ENCODE measurements at places on chromosomes 5 and 9. TPM values are rescaled to one million over a fixed set of nuclear protein-coding genes. Genes with fewer than 3 reads are reported as not detected.

- no peaks in the 10 kb centered on the region for H3K27me3 ChIP-seq
- no peaks in the 10 kb centered on the region for H3K4me1 ChIP-seq
- DNase-seq: no peak
Observed at GRCh38 chr5:15124871-15125568, 253.4 kb upstream of the ANKH start.

DNA sequence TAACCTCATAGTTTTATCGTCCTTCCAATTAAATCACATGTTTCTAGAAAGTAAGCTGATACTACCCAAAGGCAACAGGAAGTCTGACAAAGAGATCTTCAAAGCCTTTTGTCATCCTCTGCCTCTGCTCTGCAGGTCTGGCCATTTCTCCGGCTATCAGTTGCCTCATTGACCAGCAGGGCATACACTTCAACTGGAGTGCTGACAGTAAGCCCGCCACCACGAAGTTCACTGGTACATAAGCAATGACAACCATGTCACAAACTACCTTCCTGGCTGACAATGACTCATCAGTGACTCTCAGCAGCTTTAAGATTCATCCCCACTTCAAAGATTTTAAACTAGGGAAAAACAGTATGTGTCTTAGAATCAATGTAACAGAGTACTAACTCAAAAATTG is 20.6 kb downstream of the SPTLC1 start:
- no peaks in the 10 kb centered on the region for H3K27me3 ChIP-seq
- H3K36me3 ChIP-seq: no peaks in the 10 kb centered on the region

DNA sequence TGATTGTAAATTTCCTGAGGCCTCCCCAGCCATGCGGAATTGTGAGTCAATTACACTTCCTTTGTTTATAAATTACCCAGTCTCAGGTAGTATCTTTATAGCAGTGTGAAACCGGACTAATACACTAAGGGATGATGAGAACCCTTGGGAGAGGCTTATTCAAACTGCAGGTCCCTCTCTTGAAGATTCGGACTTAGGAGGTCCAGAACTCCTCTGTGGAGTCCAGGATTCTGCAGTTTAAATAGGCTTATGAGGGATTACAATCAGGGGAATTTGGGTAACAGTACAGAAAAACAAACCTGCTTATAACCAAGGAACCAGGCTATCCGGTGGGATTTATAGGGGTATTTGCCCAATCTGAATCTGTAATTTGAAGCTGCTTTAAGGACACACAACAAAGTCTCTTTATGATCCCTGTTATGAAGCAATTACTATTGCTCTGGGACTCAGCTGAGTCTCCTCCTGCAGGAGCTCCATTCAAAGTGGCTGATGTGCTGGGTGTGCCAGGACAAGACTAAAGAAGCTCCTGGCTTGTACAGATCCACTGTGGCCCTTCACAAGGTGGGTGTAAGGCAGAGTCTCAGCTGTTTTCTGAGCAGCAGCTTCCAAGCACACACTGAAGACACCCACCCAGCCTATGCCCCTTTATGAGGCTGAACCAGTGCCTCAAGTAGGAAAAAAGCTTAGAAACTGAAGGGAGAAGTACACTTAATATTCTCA is 41.8 kb upstream of the LHFPL2 start:
- no peak overlapping the region for H3K27ac ChIP-seq
- H3K4me1 ChIP-seq: no peaks in the 10 kb centered on the region
- DNase-seq: no peak

DNA sequence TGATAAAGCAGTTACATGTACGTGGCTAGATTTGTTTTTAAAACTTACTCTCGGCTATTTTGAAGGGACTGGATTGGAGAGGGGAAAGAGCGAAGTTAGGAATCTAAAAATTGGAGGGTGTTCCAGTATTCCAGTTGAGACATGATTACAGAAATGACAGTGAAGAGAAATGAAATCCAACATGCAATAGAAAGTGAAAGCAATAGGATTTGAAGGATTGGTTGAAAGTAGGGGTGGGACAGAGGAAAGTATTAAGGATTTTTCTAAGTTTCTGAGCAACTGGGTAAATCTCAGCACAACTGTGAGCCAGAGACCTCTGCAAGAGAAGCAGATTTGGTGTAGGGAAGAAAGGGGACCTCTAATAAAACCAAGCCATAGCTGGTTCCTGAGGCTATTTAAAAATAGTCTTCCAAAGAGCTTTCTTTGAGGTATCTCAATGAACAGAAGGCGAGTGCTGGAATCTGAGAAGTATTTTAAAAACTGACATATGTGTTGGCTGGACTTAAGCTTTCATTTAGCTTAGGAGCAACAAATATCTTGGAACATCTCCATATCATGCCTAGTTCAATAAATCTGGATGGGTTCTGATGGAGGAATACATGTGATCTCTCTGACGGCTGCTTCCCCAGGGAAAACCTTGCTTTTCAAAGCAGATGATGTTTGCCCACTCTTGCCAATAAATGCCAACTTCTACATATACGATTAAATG is 110.4 kb upstream of the IFNK start:
- H3K4me3 ChIP-seq: peak overlapping the region; percentile 38

GRCh38 chr5:137935190-137935589 is 45.9 kb downstream of the PKD2L2 start:
- no peaks in the 10 kb centered on the region for H3K27me3 ChIP-seq
- no peaks in the 10 kb centered on the region for H3K4me1 ChIP-seq
- no peak overlapping the region for H3K27ac ChIP-seq
- H3K4me3 ChIP-seq: no peak overlapping the region

DNA sequence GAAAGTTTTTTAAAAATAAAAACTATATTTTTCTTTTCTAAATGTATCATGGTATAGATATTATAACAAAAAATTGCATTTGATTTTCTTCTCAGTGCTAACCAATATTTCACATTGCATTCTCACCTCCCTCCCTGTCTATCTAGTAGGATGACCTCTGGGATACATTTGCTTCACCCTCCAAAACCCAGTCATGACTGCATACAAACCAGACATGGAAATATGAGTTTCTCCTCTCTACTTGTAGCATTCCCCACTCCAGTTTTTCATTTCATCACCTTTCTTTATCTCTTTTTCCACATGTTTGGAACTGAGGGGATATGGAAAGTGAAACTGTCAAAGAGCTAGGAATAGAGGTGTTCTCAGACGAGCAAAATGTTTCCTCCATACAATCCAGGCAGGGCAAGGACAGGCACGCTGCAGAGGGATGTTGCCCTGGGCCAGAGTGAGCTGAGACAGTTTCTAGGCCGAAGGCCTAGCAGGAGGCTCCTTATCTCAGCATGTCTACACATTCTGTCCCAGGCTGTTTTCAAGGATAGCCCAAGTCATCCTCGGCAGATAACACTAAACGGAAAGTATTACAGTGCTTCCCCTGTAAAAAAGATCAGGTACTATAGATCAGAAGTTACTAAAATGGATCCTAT is 46.7 kb downstream of the MEF2C start:
- H3K4me3 ChIP-seq: peak overlapping the region; percentile 39
- H3K36me3 ChIP-seq: no peaks in the 10 kb centered on the region

DNA sequence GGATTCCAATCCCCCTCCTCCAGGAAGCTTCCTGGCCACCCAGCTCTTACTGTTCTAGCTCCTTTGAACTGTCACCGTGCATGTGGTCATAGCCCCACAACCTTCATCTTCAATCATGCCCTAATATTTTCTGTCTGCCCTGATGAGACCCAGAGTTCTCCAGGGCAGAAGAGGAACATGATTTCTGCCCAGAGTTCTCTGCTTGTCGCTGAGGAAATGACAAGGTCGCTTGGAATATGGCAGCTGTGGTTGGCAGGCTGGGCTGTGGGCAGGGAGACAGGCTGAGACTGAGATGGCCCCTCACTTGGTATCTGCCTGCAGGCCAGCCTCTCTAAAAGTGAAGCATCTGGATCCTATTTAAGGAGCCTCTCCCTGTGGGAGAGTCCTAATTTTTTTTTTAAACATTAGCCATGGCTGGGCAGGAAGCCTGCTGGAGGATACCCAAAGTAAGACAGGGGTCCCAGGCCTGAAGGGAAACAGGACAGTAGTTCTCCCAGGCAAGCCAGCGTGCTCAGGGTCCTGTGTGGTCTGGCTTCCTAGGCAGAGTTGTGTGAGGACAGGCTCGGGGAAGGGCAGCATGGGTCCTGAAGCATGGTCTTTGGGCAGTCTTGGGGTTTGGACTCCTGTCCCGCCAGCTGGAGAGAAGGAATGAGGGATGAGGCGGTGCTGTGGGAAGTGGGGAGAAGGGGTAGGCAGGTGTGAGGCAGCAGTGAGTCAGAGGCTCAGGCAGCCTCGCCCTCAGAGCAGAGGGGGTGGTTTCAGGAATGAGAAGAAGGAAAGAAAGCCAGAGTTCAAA is 242.1 kb downstream of the FSTL4 start:
- H3K4me3 ChIP-seq: no peak overlapping the region
- no peak overlapping the region for H3K27ac ChIP-seq
- H3K36me3 ChIP-seq: no peaks in the 10 kb centered on the region
- no peak for DNase-seq
- H3K27me3 ChIP-seq: no peaks in the 10 kb centered on the region

DNA sequence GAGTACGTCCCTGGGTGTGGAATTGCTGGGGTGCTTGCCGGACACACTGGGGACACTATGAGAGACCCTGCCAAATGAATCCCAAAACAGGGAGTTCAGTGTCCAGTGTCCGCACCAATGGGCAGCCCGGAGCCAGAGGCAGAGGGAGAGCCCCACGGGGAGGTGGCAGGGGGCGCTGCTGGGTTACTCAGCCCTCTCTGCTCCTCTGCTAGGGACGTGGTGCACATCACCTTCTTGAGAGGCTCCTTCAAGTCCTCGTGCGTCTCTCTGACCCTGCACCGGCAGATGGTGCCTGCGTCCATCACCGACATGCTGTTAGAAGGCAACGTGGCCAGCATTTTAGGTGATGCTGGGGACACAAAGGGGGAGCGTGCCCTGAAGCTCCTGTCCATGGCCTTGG is 20.8 kb downstream of the STKLD1 start:
- H3K4me1 ChIP-seq: no peaks in the 10 kb centered on the region
- no peak for DNase-seq
- H3K27me3 ChIP-seq: peaks cover 7% of the 10 kb centered on the region
- no peaks in the 10 kb centered on the region for H3K36me3 ChIP-seq
- no peak overlapping the region for H3K27ac ChIP-seq
- H3K4me3 ChIP-seq: no peak overlapping the region

DNA sequence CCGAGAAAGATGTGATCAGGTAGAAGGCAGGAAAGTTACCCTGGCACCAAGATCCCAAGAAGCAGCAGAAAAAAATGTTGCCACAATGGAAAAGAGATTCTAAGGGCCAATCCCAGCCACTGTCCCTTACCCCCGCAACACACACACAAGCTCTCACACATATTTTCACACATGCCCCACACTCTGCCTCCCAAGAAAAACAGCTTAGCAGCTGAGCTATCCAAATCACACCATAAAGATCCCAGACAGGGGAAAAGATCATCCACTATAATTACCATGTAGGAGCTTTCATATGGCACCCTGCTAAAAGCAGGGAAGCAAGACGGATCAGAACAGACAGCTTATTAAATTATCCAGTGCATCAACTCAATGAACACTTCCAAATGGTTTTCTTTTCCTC is 143.4 kb downstream of the FAM114A2 start:
- no peak for DNase-seq
- H3K27me3 ChIP-seq: no peaks in the 10 kb centered on the region
- H3K4me3 ChIP-seq: no peak overlapping the region
- H3K4me1 ChIP-seq: no peaks in the 10 kb centered on the region

DNA sequence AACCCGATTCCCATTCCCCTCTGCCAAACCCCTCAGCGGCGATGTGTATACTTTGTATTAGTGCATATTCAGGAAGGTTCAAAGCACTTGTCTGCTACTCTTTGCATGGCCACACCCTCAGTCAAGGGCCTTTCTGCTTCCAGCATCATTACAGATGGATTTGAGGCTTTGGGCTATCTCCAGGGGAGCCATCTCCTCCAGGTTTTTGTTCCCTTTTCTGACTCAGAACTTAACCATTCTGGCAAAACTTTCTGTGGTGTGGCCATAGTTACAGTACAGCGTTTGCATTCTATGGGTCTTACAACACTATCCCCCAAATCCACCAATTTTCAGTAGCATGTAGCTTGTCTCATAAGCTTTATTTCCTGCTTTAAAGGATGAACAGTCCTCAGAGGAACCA is 36.0 kb upstream of the SVEP1 start:
- H3K36me3 ChIP-seq: no peaks in the 10 kb centered on the region
- no peaks in the 10 kb centered on the region for H3K4me1 ChIP-seq
- no peak overlapping the region for H3K4me3 ChIP-seq
- DNase-seq: no peak

GRCh38 chr5:1332461-1333001 is 12.4 kb downstream of the CLPTM1L start:
- DNase-seq: no peak
- H3K36me3 ChIP-seq: peaks cover 68% of the 10 kb centered on the region
- no peak overlapping the region for H3K27ac ChIP-seq
- no peaks in the 10 kb centered on the region for H3K27me3 ChIP-seq
- H3K4me3 ChIP-seq: no peak overlapping the region

- H3K27me3 ChIP-seq: no peaks in the 10 kb centered on the region
- no peaks in the 10 kb centered on the region for H3K4me1 ChIP-seq
- no peak overlapping the region for H3K27ac ChIP-seq
- DNase-seq: no peak
- no peaks in the 10 kb centered on the region for H3K36me3 ChIP-seq
- H3K4me3 ChIP-seq: no peak overlapping the region
Observed at GRCh38 chr9:108671794-108672193, 184.0 kb downstream of the ACTL7B start.

DNA sequence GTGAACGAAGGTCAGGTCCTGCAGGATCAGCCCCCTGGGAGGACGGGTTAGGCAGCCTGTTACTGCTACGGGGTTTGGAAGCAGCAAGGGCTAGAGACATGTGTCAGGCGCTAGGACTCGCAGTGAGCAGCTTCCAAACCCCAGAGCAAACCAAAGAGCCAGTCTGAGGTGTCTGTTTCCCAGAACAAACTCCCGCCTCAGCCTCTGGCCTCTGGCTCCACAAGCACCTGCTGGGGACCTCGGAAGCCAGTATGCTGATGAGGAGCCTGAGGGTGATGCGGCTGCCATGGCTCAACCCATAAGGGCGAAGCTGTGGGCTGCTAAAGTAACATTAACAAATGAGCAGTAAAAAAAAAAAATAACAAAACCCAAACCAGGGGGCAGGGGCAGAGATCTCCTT is 35.0 kb downstream of the PRRT1B start:
- no peaks in the 10 kb centered on the region for H3K4me1 ChIP-seq
- no peaks in the 10 kb centered on the region for H3K27me3 ChIP-seq
- peaks cover 62% of the 10 kb centered on the region for H3K36me3 ChIP-seq
- no peak overlapping the region for H3K4me3 ChIP-seq
- no peak overlapping the region for H3K27ac ChIP-seq

DMRT2 gene
- total RNA-seq: 0.11 TPM

PDLIM4 gene
- 8.0 TPM for total RNA-seq

ERGIC1 gene
- 248 TPM for total RNA-seq

PIP5KL1 gene
- 0.94 TPM for total RNA-seq

PRELID2 gene
- total RNA-seq: 5.5 TPM

SWI5 gene
- 24.5 TPM for total RNA-seq

OR13C8 gene
- not detected for total RNA-seq

SLC4A9 gene
- total RNA-seq: not detected

OLFM1 gene
- 34.1 TPM for total RNA-seq

FAM13B gene
- 70.8 TPM for total RNA-seq

AQP7 gene
- not detected for total RNA-seq

CDC20B gene
- total RNA-seq: not detected

Measured in adrenal gland (tissue), 19 donors.